H4 (cell line): ENCODE measurements at places on chromosomes 4 and X. TPM values are rescaled to one million over a fixed set of nuclear protein-coding genes. Genes with fewer than 3 reads are reported as not detected.

DNA sequence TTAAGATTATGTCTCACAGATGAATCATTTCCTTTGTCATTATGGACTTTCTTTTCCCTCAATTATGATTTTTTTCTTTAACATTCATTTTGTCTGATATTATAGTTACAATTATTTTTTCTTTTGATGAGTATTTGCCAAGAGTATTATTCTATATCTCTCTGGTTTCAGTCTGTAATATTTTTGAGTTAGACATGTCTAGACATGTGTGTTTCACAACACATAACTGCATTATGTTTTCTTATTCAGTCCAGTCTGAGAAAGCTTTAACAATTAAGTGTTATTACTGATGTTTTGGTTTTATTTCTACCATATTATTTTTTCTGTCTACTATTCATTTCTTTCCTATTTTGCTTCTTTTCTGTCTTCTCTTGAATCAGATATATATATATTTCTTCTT lies 108.3 kb upstream of the MID1IP1 start:
- no peak for DNase-seq

GRCh38 chr4:66653937-66654336 lies 891.4 kb downstream of the CENPC start:
- no peak for DNase-seq

GRCh38 chrX:444305-444704 lies 57.6 kb upstream of the PPP2R3B start:
- no peak for DNase-seq

DNA sequence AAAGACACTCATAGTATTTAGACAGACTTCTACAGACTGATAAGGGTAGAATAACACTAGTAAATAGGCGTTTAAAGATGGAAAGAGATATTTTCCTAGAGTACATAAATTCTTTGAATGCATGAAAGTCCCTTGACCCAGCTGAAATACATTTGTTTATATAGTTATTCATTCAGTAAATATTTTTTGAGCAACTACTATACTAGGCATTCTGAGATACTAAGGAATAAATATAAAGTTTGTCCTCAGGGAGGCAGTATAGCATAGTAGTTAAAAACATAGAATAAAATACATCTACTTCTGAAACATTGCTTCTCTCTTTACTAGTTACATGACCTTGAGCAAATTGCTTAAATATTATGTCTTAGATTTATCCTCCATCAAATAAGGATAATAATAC lies 27.4 kb downstream of the HMGN5 start:
- DNase-seq, result peak; percentile 1

- DNase-seq, result no peak
Observed at GRCh38 chr4:171378323-171378722, 434.9 kb upstream of the GALNTL6 start.

- DNase-seq, result no peak
Observed at GRCh38 chrX:155997436-155997835, at the start of gene IL9R. Gene IL9R (plus strand): TSS chrX:155997696. CDS start chrX:155997760, 64 bp downstream.

- no peak for DNase-seq
Observed at GRCh38 chr4:72712997-72713396, 144.0 kb upstream of the ADAMTS3 start.

GRCh38 chr4:67292045-67292444 lies 253.3 kb downstream of the CENPC start:
- DNase-seq, result no peak

DNA sequence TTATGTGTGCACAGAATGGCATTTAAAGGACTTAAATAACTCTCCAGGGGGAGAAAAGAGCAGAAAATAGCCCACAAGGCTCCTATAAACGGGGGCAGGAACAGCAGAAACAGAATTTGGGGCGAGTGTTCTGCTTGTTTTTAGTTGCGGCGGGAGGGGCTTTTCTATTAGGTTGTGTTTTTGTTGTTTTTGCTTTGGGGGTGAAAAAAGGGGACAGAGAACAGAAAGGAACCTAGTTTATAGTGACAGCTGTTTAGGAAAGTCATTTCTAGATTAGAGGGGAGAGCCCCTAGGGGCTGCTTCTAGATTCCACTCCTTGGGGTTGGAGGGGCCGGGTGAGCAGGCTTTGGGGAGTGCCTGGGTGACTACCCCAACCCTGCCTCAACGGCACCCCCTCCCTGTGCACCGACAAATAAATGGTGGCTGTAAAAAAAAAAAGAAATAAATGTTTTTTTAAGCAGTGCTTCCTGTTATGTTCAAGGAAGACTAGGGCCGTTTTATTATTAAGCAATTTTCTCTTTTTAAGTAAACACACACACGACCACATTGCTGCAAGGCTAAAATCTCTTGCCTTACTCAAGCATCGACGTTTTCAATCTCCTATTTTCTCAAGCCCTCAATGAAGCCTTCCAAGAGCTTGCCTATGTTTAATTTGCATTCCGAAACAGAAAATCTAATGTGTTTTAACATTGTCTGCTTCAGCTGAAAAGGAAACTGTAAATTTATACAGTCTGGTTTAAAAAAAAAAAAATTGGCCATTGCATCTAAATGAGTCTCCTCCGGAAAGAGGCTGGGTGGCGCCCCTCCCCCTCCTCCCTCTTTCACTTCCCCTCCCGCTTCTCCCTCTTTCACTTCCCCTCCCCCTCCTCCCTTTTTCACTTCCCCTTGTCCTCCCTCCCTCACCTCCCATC lies 123.3 kb upstream of the TBL1X start:
- DNase-seq, result peak; percentile 70

DNA sequence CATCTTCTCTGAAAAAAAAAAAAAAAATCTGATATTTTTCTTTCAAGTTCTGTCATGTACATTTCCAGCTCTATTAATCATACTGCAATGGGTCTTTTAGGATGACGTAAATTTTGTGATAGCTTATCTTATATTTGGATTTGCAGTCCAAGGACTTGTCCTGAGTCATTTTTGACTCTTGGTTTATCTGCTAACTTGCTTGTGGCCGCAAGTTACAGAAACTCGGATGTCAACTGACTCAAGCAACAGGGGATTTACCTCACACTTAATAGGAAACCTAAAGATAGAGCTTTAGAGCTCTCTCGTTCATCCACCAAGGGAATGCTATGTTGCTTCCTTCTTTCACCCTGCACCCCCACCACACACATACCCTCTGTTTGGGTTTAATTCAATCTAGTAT lies 1433.8 kb upstream of the TENM3 start:
- no peak for DNase-seq

DNA sequence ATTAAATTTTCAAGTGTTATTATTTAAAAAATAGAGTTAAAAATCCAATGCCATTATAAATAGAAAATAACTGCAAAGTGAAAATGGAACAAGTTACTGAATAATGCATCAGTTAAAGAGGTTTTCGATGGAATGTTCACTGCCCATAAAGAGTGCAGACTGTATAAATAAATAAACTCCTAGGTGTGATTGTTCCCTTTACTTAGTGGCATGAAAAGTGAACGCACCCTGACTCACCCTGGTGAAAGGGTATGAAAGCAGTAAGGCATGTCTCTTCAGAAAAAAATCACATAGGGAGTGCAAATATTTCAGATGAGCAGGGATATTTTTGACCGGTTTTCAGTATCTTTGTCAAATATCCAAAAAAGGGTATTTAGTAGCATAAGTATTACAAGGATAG lies 387.8 kb downstream of the DCAF12L2 start:
- no peak for DNase-seq

- DNase-seq, result no peak
Observed at GRCh38 chr4:145546175-145546915, 64.7 kb downstream of the SMAD1 start.

- DNase-seq, result no peak
Observed at GRCh38 chr4:62601737-62602136, 1401.6 kb downstream of the ADGRL3 start.

GRCh38 chr4:19473569-19473968 lies 778.1 kb upstream of the SLIT2 start:
- DNase-seq, result peak; percentile 26

GRCh38 chrX:19624739-19625138 lies 109.4 kb upstream of the MAP3K15 start:
- DNase-seq, result no peak

- DNase-seq, result peak; percentile 11
Observed at GRCh38 chrX:77505227-77505626, 58.0 kb downstream of the FGF16 start.

- no peak for DNase-seq
Observed at GRCh38 chrX:75045369-75045768, 110.7 kb downstream of the ABCB7 start.

- peak; percentile 72 for DNase-seq
Observed at GRCh38 chrX:120302434-120302833, 8.8 kb downstream of the TMEM255A start.

DNA sequence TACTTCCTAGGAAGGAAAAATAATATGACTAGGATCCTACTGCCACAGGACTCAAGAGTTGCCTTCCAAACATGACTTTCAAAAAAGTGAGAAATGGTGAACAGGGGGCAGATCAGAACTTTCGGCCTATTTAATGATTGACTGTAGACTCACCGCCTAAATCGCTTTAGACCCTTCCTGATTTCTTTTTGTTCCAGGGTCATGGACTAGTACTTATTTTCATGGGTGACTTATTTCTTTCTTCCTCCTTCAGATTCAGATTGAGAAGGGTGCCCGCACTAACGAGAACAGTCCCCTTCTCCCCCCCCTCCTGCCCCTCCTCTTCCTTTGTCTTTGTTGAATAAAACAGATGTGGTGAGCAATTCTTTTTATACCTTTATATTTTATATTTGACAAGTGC lies 48.0 kb upstream of the KLHL8 start:
- no peak for DNase-seq

DNA sequence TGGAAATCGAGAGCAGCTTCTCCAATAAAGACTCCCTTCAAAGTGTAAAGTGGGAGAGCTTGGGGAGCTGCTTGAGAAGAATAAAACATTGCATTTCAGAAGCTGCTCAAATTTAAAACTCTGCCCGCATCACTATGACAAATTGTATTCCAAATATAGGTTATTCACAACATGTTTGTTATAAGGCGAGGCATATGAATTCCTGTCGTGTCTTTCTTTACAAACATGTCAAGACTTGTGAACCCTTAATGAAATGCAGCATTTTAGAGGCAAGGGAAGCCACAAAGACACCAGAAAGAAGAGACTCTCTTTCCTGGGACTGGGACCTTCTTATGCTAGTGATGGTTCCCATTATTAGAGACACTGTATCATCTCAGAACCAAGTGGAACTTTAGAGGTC lies 311.2 kb downstream of the DHX15 start:
- no peak for DNase-seq

GRCh38 chr4:37594099-37594498 lies 92.1 kb downstream of the RELL1 start:
- DNase-seq, result no peak

GRCh38 chr4:143598816-143599215 lies 85.3 kb downstream of the SMARCA5 start:
- DNase-seq, result no peak

DNA sequence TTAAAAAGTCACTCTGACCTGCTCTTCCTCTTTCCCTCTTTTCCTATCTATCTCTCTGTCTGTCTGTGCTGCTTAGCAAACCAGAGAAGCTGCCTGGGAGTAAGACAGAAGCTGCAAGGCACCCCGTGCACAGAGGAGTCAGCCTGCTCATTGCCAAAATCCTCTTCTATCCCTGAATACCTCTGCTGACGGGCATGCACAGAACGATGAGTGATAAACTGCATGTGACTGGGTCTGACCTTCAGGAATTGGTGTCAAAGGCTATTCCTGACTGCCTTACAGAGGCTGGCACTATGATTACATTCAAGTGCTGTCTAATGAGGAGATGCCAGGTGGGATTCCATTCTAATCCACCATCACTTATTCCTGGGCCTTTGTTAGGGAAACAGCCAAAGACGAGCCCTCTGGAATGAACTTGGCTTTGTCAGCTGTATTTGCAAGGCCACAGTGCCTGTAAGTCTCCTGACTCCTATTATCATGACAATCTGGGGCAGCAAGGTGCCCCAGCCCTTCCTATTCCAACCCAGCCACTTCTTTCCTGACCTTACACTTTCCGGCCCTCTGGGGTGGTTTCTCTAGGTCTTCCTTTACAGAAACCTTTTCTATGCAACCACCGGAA lies 45.4 kb upstream of the CTAG2 start:
- DNase-seq, result no peak

DNA sequence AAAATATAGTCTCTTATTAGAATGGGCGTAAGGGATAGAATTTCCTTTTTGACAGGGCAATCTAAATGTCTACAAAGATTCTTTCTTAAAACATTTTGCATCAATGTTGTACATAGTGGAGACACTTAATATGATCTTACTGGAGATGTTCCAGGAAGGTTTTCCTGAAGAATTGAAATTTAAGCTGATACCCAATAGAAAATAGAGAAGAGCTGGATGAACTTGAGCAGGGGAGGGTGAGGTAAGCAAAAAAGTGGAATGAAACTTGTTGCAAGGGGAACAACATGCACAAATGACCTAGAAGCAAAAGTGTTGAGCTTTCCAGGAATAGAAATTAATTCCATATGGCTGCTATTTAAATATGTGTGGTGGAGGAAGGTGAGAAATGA lies 19.7 kb downstream of the SLAIN2 start:
- no peak for DNase-seq

- peak; percentile 27 for DNase-seq
Observed at GRCh38 chr4:37365888-37366287, 121.3 kb downstream of the NWD2 start.

GRCh38 chr4:35025152-35025834 lies 1219.0 kb downstream of the ARAP2 start:
- no peak for DNase-seq

Gene RAB41
- total RNA-seq, result not detected in 2 replicates

Gene GYPA
- total RNA-seq, result not detected in 2 replicates

Gene MEPE
- not detected in 2 replicates for total RNA-seq

Gene DDX3X
- total RNA-seq, result 116 and 181 TPM in 2 replicates

Gene TLR3
- total RNA-seq, result 16.8 and 33.0 TPM in 2 replicates

Gene WNK3
- total RNA-seq, result 0.37 and 0.58 TPM in 2 replicates

Gene GYG2
- total RNA-seq, result 7.2 and 9.6 TPM in 2 replicates

Gene HGFAC
- 0.10 and 0.39 TPM in 2 replicates for total RNA-seq

Gene FAT4
- 8.8 and 9.0 TPM in 2 replicates for total RNA-seq

Gene HTN3
- not detected in 2 replicates for total RNA-seq

Gene RTL9
- 0.04 and 0.15 TPM in 2 replicates for total RNA-seq

Gene CPLX1
- 0.17 TPM in 1 of 2 replicates, not detected in the other for total RNA-seq

Gene WDR13
- 42.8 and 49.7 TPM in 2 replicates for total RNA-seq
